Central memory CD4-positive, alpha-beta T cell (primary cell): ENCODE measurements at places on chromosomes 7 and 10.

DNA sequence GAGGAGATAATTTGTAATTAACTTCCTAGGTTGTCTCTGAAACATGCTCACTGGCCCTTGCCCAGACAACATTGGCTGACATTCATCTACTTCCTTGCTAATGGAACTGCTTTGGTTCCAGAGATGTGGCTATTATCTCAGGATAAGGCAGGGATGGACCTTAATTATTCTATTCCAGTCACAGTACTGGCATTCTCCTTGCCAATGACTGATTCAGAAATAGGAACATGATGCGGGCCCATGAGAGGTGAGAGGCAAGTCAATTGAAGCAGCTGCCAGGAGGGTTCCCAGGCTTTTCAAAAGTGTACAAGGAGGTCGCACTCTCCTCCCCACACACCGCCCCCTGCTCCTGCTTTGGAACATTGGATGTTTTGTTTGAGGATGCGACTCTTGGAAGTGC lies 109.6 kb upstream of the DGKB start:
- DNase-seq, result no peak

DNA sequence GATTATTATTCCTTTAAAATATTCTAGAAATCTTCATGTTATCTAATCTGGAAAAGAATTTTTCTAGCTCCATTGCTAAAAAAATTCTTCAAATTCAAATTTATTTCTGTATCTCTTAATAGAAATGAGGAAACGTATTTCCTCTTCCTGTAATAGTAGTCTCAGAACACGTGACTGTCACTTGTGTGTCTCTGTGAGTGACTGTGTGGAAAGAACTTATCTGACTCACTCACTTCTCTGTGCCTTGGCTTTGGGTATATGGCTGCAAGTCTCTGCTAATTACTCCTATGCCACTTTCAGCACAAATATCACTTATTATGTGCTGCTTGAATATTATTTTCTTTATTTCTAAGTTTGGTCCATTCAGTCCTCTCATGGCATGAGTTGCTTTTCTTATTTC lies 132.7 kb downstream of the CNTNAP2 start:
- DNase-seq, result no peak

DNA sequence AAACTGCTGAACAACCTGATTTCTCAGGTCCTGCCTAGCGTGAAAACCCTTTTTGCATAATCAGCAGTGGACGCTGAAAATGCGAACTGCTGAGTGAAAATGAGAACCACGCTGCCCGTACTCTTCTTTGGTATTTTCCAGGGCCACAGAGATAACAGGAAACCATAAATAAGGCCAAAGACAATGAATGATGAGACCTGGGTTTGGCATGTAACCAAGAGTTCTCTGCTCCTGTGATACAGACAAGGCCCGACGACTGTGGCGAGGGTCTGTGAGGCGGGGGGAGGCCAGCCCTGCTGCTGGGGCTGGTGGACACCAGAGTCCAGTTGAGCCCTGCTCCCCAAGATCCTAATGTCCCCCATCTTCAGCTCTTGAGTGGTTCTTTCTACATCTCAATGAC lies 236.0 kb downstream of the WDR11 start:
- DNase-seq, result no peak

- no peak for DNase-seq
Measured at GRCh38 chr10:89653410-89653869, 8.4 kb upstream of the PANK1 start.

DNA sequence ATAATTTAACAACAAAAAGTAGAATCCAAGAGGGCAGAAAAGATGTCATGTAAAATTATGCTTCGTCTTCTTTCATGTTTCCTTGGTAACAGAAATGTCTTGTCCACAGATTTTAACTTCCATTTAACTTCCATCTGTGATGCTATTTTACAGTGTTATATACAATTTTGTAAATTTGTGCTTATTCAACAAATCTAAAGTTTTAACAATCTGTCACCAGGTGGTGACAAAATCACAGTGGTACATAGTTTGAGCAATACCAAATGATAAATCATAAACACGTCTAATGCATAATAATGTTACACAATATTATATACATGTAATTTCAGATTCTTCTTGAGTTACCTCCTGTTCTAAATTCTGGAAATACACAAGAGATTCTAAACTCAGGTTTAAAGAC lies 784.4 kb upstream of the CELF2 start:
- DNase-seq, result no peak
